Left ventricle myocardium inferior (tissue), 1 donor: ENCODE measurements at places on chromosomes 6 and 20.

DNA sequence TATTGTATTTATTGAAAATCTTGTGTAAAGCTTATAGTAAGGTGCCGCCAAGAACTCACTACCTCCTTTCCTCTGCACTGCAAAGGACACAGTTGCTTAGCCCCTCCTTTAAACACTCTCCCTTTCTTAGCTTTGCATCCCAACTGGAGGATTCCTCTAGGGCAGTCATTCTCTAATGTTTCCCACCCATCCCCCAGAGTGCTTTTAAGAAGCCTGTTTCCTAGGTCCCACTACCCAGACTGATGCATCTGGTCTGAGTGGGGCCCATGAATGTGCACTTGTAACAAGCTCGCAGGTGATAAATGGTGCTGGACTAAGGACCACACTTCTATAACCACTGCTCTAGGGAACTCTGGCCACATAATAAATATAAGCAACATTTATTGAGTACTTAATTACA lies 55.2 kb downstream of the B4GALT5 start:
- H3K4me1 ChIP-seq = peaks cover 86% of the 10 kb centered on the region
- no peak for DNase-seq
- H3K36me3 ChIP-seq = peaks cover 29% of the 10 kb centered on the region
- H3K4me3 ChIP-seq = no peak overlapping the region

- H3K27ac ChIP-seq = no peak overlapping the region
- no peak for DNase-seq
- no peaks in the 10 kb centered on the region for H3K27me3 ChIP-seq
- H3K36me3 ChIP-seq = peaks cover 20% of the 10 kb centered on the region
- peaks cover 7% of the 10 kb centered on the region for H3K4me1 ChIP-seq
- H3K4me3 ChIP-seq = no peak overlapping the region
These were observed 167.9 kb upstream of the SNX9 start for GRCh38 chr6:157655139-157655538.

GRCh38 chr20:35312318-35312717 lies 20.1 kb upstream of the FAM83C start:
- no peak overlapping the region for H3K4me3 ChIP-seq
- H3K4me1 ChIP-seq = peaks cover 19% of the 10 kb centered on the region
- no peak for DNase-seq
- peaks cover 27% of the 10 kb centered on the region for H3K36me3 ChIP-seq

- no peaks in the 10 kb centered on the region for H3K27me3 ChIP-seq
- H3K36me3 ChIP-seq = no peaks in the 10 kb centered on the region
- H3K4me1 ChIP-seq = no peaks in the 10 kb centered on the region
- H3K4me3 ChIP-seq = no peak overlapping the region
- DNase-seq = no peak
These were observed 207.0 kb upstream of the PRDM1 start for GRCh38 chr6:105879146-105879545.

DNA sequence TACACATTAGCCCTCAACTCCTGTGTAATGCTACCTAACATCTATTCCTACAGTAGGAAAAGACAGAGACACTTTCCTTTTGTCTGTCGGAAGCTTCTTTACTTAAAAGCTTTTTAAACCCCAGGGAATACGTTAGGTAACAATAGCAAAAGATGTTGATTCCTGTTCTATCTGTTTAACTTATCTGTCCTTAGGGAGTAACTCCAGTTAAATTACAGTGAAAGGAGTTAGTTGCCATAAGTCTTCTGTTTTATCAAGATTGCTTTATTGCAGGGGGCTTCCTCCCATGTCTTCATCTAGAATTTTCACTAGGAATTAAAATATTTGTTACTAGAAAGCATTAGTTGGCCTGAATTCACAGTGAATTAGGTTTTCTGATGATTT lies 26.2 kb downstream of the TOP1 start:
- DNase-seq = no peak
- H3K27me3 ChIP-seq = no peaks in the 10 kb centered on the region
- no peak overlapping the region for H3K4me3 ChIP-seq
- no peaks in the 10 kb centered on the region for H3K36me3 ChIP-seq
- no peak overlapping the region for H3K27ac ChIP-seq

- peak overlapping the region; percentile 78 for H3K4me3 ChIP-seq
- no peaks in the 10 kb centered on the region for H3K36me3 ChIP-seq
- no peaks in the 10 kb centered on the region for H3K27me3 ChIP-seq
- H3K27ac ChIP-seq = peak overlapping the region; percentile 96
- peak; percentile 41 for DNase-seq
These were observed 258 bp downstream of the PHF10 start for GRCh38 chr6:169723991-169724493.

DNA sequence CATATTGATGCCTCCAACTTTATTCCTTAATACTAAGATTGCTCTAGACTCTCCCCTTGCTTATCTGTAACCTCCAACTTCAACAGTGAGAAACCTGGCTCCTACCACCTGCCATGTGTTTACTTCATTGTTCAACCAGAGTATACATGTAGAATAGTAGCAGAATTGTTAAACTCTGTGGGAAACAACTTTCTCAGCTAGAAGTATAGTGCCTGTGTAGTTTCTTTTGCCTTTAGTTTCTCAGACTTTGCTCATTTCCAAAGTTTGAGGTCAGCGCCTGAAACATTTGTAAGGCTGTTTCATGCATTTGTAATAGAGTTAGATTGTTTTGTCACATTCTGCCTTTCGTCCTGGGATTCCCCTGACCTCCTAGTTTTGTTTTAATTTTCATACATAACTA lies 34.9 kb upstream of the HECA start:
- H3K4me1 ChIP-seq = no peaks in the 10 kb centered on the region
- no peak overlapping the region for H3K4me3 ChIP-seq
- no peak overlapping the region for H3K27ac ChIP-seq
- no peaks in the 10 kb centered on the region for H3K27me3 ChIP-seq
- no peak for DNase-seq
- H3K36me3 ChIP-seq = no peaks in the 10 kb centered on the region

GRCh38 chr6:68642977-68643376 lies 7.9 kb downstream of the ADGRB3 start:
- DNase-seq = no peak
- H3K4me1 ChIP-seq = peaks cover 9% of the 10 kb centered on the region
- H3K4me3 ChIP-seq = no peak overlapping the region

GRCh38 chr20:6651561-6651960 lies 115.9 kb upstream of the BMP2 start:
- H3K4me3 ChIP-seq = no peak overlapping the region
- H3K27me3 ChIP-seq = no peaks in the 10 kb centered on the region
- no peak for DNase-seq
- no peak overlapping the region for H3K27ac ChIP-seq

- peaks cover 10% of the 10 kb centered on the region for H3K4me1 ChIP-seq
- H3K36me3 ChIP-seq = no peaks in the 10 kb centered on the region
- H3K27me3 ChIP-seq = no peaks in the 10 kb centered on the region
- H3K27ac ChIP-seq = no peak overlapping the region
- peak; percentile 46 for DNase-seq
These were observed 21.7 kb upstream of the RANBP9 start for GRCh38 chr6:13733178-13733887.

GRCh38 chr6:104642871-104643270 lies 216.8 kb downstream of the HACE1 start:
- H3K4me3 ChIP-seq = no peak overlapping the region
- H3K4me1 ChIP-seq = peaks cover 36% of the 10 kb centered on the region
- no peak for DNase-seq
- H3K36me3 ChIP-seq = no peaks in the 10 kb centered on the region
- peak overlapping the region; percentile 10 for H3K27ac ChIP-seq

DNA sequence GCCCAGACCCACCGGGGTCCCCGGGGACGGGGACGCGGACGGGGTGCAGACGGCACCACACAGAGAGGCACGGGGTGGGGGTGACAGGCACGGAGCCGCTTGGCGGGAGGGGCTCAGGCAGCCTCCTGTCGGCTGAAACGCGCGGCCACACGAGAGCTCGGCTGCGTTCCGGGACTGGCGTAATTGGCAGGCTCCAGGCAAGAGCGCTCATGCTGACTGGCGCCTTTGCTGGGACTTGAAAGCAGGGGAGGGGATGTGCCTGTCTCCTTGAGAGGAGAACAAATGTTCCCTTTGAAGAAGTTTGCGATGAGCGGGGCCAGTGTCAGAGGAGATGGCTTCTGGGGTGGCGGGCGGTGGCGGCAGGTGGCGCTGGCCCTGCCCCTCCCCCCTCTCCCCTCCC lies 25.8 kb downstream of the BHLHE23 start:
- no peaks in the 10 kb centered on the region for H3K36me3 ChIP-seq
- no peak for DNase-seq
- no peak overlapping the region for H3K4me3 ChIP-seq
- peaks cover 100% of the 10 kb centered on the region for H3K27me3 ChIP-seq
- no peaks in the 10 kb centered on the region for H3K4me1 ChIP-seq

- no peak overlapping the region for H3K27ac ChIP-seq
- H3K4me3 ChIP-seq = no peak overlapping the region
- no peaks in the 10 kb centered on the region for H3K36me3 ChIP-seq
- no peak for DNase-seq
These were observed 443.9 kb downstream of the CDKAL1 start for GRCh38 chr6:20978151-20978614.

DNA sequence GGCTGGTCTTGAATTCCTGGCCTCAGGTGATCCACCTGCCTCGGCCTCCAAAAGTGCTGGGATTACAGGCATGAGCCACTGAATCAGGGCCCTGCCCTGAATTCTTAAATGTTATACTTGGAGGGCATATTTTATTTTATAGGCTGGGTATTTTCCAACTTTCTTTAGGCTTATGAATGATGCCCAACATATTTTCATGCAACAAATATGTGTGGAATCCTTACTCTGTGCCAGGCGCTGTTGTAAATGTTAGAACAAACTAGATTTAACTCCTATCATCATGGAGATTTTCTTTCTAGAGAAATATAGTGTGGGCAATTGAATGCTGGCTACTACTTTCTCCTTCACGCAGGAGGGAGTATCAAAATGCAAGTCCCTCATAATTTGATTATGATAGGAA lies 71.2 kb downstream of the SAMD5 start:
- no peaks in the 10 kb centered on the region for H3K36me3 ChIP-seq
- H3K27me3 ChIP-seq = no peaks in the 10 kb centered on the region
- H3K4me1 ChIP-seq = no peaks in the 10 kb centered on the region
- no peak overlapping the region for H3K4me3 ChIP-seq
- no peak for DNase-seq
- no peak overlapping the region for H3K27ac ChIP-seq

DNA sequence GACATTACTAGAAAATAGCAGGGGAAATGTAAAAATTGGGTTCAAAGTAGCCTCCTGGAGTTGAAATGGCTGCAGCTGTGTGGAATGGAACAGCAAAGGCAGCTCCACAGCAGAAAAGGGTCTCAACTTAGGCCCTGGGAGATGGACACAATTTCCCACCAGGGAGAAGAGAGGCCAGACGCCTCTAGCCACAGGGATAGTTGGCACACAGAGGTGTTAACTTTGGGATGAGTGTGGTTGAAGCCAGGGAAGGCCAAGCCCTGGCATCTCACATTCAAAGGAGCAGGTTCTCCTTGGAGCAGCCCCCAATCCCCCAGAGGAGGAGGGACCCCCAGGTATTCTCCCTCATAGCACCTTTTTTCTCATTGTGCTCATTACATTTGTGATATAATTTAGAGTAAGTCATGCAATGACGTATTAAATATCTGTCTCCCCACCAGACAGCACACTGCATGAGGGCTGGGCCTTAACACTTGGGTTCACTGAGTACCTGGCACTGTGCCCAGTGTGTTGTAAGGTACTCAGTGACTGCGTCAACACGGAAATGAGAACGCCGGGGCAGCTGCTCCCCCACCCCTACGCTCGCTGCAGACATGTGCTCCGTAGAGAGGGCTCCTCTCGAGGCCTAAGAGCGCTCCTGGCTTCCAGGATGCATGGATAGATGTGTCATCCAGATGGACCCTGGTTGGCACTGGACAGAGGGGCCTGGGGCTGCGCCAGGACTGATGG lies 76.0 kb upstream of the CD93 start:
- H3K36me3 ChIP-seq = no peaks in the 10 kb centered on the region
- DNase-seq = peak; percentile 85
- H3K4me1 ChIP-seq = peaks cover 68% of the 10 kb centered on the region
- H3K27me3 ChIP-seq = no peaks in the 10 kb centered on the region
- no peak overlapping the region for H3K4me3 ChIP-seq

DNA sequence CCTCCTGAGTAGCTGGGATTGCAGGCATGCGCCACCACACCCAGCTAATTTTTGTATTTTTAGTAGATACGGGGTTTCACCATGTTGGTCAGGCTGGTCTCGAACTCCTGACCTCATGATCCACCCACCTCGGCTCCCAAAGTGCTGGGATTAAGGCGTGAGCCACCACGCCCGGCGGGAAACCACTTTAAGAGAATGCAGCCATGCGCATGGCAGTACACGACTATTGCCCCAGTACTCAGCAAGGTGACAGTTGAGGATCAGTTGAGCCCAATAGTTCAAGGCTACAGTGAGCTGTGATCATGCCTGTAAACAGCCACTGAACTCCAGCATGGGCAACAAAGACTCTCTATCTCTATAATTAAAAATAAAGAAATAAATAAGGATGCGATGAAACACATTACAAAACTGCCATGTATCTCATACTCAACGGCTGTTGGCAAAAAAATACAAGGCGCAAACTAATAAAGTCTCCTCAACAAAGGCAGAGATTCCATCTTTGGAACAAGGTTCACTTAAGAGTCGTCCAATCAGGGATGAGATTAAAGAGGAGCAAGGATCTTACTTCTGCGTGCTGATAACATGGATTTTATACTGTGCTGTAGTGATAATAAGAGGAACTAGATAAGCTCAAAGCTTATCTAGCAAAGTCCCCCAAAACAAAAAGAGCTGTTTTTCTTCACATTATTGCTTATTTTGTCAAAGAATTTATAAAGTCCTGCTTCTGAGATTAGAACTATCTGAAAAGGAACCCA lies 51.1 kb downstream of the STAU1 start:
- H3K36me3 ChIP-seq = peaks cover 32% of the 10 kb centered on the region
- H3K4me1 ChIP-seq = peaks cover 6% of the 10 kb centered on the region
- H3K27me3 ChIP-seq = no peaks in the 10 kb centered on the region
- H3K27ac ChIP-seq = no peak overlapping the region
- no peak overlapping the region for H3K4me3 ChIP-seq

DNA sequence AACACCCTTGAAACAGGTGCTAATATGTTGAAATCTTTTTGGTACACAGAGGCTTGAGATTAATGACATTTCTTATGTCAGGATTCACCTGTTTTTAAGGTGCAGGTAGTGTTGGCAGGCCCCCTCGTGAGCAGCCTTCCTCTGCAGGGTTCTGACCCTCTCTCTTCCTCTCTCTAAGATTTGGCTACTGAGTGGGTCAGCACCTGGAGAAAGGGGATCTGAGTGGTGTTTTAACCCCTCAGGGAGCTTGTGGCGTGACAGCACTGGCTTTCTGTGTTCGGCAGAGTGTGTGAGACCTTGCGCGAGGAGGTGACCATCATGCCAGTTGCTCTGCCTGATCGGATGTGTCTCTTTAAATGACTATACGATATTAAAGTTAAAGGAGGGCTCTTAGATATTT lies 37.1 kb downstream of the HIVEP1 start:
- no peak overlapping the region for H3K27ac ChIP-seq
- no peaks in the 10 kb centered on the region for H3K36me3 ChIP-seq

- no peak for DNase-seq
- H3K27ac ChIP-seq = no peak overlapping the region
- H3K36me3 ChIP-seq = no peaks in the 10 kb centered on the region
- H3K27me3 ChIP-seq = no peaks in the 10 kb centered on the region
These were observed 74.8 kb upstream of the SHLD1 start for GRCh38 chr20:5675103-5676091.

DNA sequence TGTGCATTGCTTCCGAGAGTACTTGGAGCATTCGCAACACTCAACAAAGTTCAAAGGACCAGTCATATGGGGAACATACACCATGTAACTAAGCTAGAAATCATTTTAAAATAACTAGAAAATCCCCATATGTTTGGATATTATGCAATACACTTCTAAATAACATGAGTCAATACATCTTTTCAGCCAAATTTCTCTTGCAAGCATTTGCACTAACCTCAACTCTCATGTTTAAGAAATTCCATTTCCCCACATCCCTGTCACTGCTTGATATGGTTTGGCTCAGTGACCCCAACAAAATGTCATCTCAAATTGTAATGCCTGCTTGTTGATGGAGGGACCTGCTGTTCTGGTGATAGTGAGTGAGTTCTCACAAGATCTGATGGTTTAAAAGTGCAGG lies 85.7 kb upstream of the CST7 start:
- no peak overlapping the region for H3K4me3 ChIP-seq
- no peak overlapping the region for H3K27ac ChIP-seq
- DNase-seq = no peak
